ENCODE measurements at places on chromosomes 7 and 10.
A peak's percentile ranks its signal among the peaks of the same experiment; 100 is the strongest.

DNA sequence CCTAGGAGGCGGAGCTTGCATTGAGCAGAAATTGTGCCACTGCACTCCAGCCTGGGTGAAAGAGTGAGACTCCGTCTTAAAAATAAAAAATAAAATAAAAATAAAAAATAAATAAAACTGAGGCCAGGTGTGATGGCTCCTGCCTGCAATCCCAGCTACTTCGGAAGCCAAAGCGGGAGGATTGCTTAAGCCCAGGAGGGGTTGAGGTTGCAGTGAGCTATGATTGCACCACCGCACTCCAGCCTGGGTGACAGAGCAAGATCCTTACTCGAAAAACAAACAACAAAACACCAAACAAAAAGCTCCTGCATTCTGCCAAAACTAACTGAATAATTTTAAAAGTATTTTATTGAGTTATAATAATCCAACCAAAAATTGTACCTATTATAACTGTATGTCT, 36.2 kb downstream of the AGAP4 start:
- DNase-seq: no peak

DNA sequence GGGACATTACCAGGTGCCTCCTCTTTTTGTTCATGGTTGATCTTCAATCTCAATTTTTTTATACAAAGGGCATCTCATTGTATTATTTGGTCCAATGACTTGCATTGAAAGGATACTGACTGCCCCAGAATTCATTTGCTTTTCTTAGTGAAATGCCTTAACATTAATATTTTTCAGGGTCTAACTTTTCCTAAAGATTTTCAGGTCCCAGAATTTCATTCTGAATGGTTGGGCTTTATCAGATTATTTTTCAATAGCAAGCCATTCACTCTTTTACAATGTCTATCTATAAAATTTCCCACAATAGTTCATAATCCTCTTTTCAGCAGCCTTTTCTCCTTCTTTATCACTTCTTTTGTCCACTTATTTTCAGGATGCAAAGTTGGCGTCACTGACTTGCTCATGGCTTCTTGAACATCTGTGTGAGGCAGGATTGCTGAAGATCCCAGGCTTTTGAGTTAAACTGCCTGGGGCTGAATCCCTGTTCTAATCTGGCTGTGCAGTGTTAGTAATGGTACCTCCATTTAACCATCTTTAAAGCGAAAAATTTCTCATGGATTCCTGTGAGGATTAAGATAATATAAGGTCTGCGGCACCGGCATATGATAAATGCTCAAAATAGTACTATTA, 131.7 kb upstream of the HDAC9 start:
- DNase-seq: no peak

- no peak for DNase-seq
Observed at GRCh38 chr7:691361-692045, 35.0 kb upstream of the DNAAF5 start.

DNA sequence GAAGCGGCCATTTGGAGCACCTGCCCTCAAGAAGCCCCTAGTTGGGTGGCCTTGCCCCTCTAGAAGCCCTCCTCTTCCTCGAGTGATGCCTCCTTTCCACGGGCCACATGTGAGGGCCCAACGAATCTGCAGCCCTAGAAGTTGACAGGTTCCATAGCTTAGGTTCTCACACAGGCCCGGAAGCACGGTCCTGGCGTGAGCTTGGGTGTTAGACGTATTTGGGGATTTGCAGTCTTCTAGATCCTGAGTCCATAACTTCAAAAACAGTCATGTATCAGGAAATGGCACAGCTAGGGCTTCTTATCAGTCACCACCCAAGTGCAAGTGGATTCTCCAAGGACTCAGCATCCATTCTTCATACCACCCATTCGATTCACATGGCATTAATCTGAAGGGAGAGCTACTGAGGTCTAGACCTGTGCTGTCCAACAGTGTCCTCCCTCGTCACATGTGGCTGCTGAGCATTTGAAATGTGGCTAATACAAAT, 477 bp upstream of the FBXW4 start:
- DNase-seq: no peak

GRCh38 chr10:124935946-124936345, 6.0 kb upstream of the ZRANB1 start:
- no peak for DNase-seq

- DNase-seq: no peak
Observed at GRCh38 chr7:157495177-157495553, 158.4 kb downstream of the DNAJB6 start.

DNA sequence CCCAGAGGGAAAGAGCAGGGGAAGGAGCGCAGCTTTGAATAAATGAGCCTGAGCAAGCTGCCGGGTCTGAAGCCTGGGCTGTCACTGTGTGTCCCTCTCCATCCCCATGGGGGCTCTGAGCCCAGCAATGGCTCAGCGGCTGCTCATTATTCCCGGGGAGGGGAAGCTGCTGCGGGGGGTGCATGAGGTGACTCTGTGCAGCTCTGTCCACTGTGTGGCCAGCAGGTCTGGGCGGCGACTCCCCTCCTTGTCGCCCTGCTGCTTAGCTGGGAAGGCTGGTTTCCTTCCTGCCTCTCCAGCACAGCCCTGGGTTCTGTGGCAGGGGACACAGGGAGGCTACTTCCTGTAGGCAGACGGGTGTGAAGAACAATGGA, 234.2 kb downstream of the PRPF18 start:
- no peak for DNase-seq

GRCh38 chr7:16563281-16564022, 36.8 kb downstream of the LRRC72 start:
- no peak for DNase-seq

DNA sequence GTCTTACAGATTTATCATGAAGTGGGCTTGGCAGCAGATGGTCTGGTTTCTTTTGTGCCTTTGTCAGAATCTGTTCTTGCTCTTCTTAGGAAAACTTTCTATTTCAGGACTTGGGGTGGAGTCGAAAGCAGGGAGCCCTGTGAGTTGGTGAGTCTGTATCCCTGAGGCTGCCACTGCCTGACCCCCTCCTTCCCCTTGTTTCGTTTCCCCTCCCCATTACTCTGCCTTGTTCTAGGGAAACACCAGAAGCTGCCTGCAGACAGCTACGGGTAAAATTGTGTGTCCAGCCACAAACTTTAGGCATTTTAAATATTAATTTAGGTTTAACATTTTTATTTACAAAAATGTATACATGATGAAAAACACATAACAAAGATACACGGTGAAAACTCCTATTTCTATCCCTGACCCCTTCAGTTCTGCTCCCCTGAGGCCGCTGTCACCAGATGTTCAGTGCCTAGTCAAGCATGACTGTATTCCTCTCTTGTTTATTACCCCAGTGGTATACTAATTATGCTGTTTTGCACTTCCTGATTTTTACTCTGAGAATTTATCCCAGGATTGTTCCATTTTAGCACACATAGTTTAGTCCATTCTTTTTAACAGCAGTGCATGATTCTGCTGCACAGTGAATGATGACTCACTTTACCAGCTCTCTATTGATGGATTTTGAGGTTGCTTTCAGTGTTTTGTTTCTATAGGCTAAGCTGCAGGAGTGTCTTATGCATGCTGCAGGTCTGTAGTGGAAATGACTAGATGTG, 9.1 kb downstream of the TSPAN14 start:
- peak; percentile 45 for DNase-seq

DNA sequence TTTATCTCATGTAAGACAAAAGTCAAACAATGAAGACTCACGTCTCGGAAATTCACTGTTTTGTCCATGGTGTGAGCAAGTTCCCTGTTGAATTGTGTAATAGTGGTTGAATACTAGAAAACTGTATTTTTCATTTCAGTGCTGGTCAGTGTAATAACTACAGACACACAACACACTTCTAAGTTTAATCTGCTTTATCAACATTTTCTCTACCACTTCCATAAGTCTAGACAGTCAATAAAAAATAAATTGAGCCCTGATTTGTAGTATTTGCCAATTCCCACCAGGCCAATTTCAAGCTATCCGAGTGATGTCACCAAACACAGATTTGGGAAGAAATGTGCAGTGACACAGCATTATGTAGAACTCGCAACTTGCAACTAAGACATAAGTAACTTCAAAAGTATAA, 81.9 kb downstream of the GPR141 start:
- no peak for DNase-seq

- DNase-seq: no peak
Observed at GRCh38 chr7:101936611-101937231, 119.3 kb downstream of the CUX1 start.
